ENCODE measurements at places on chromosomes 12 and 14.
A peak's percentile ranks its signal among the peaks of the same experiment; 100 is the strongest.

DNA sequence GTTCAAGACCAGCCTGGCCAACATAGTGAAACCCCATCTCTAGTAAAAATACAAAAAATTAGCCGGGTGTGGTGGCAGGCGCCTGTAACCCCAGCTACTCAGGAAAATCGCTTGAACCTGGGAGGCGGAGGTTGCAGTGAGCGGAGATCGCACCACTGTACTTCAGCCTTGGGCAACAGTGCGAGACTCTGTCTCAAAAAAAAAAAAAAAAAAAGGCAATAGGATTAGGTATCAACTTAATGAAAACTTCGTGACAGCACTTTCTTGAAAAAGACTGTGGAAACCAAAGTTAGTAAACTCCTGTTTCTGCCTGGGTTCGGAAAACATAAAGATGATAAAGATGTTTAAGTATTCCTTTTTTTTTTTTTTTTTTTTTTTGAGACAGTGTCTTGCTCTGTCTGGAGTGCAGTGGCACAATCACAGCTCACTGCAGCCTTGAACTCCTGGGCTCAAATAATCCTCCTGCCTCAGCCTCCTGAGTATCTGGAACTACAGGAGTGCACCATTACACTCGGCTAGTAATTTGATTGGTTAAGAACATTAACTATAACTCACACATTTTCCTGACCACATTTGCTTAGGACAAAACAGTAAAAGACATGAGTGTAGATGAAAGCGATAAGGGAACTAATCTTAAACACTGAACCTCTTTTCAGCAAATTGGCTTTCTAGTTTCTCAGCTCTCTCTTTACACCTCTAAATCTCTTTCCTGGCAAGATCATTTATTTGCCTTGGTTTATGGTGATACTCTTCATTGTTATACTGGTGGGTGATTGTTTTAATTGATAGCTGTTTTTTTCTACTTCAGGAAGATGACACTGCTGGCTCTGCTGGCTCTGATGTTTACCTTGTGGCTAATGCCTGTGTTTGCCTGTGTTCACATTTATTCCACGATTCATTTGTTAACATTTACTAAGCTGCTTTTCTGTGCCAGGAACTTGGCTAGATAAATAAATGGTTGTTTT lies 15.8 kb downstream of the HIF1A start:
- DNase-seq, result no peak

DNA sequence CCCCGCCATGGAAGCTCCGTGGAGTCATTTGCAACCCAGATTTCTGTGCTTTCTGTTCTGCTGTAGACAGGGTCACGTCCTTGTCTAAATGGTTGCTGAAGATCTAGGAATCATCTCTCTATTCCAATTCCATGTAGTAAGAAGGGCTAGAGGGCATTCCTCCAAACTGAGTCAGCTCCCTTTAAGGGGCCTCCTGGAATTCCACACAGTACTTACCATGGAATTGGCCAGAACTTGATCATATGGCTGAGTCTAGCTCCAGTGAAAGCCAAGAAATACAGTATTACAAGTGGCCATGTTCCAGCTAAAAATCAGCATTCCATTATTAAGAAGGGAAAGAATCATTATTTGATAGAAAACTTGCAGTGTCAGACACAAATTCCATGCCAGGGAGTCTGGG lies 171.9 kb downstream of the PRKCH start:
- DNase-seq, result no peak

GRCh38 chr14:68271913-68272391 lies 452.4 kb downstream of the RAD51B start:
- DNase-seq, result no peak

DNA sequence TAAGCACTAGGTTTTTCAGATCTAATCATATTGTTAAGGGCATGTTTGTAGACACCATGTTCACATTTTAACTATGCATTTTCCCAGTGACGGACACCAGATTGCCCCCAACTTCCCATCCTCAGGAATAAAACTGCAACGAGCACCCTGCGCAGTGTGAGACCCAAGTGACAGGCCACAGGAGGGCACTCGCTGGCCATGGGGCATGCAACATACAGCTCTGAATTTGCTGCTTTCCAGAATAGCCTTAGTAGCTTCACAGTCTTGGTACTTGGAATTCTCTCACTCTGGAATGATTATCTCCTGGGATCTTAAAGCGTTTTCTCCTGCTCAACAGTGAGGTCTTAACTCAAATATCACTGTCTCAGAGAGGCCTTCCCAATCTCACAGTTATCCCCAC lies 972 bp upstream of the DDX47 start:
- DNase-seq, result no peak

DNA sequence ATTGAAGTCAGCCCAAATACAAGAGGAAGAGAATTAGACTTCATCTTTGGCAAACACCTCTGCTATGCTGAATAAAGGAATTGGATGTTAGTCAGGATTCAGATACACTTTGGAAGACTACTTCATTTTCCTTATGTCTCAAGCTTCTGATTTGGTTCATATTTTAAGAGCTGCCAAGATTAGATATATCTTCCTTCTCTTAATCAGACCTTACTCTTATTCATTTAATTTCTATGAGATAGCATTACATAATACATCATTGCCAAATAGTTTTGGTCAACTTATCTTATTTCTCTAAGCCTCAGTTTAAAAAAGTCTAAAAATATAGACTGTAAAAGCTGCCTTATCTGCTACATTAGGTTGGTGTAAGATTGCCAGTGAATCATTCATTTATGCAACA lies 330.6 kb upstream of the NAV3 start:
- no peak for DNase-seq

DNA sequence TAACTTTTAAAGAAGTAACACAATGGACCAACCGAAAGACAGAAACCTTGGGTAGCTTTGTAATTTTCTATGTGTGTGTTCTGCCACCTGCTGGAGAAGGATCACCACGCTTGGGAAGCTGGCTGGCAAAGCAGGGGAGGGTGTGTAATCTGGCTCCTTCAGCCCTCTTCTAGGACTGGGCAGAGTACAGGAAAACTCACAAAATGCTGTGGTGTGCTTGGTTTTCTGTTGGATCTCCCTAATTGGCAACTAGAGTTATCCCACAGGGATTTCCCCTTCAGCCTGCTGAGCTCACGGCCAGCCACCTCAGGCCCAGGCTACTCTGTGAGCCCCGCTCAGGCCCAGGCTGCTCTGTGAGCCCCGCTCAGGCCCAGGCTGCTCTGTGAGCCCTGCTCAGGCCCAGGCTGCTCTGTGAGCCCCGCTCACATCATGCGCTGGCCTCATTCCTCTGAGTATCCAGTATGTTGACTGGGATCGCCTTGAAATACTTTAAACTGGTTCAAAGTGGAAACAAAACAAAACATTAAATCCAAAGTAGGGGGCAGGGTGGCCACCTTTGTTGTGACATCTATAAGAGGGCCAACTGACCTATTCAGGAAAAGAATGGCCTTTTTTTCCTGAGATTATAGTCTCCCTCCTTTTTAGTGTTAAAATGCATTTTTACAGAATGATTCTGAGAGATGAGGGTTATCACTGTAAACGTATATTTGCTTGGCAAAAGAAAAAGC lies 52.0 kb upstream of the RNU6-8 start:
- peak; percentile 19 for DNase-seq

GRCh38 chr14:100075681-100076080 lies 10.5 kb downstream of the EVL start:
- no peak for DNase-seq

DNA sequence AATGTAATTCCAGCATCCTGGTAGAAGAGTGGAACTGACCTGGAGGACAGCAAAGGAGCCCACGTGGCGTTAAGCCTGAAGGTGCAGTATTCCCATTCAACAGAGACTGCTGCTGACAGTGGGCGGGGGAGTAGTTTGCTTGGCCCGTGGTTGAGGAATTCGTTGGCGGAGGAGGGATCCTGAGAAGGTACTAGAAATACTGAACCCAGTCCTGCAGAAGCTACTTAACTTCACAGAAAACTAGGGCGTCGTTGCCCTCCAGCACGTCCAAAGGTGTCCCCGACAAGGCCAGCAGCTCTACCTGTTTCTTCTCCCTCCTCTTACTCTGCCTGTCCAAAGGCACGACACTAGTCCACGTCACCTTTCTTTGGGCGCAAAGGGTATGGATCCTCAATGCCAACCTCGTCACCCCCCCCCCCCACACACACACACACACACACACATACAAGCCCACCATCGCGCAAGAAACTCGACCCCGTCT lies 303 bp downstream of the PUS7L start:
- DNase-seq, result peak; percentile 3

DNA sequence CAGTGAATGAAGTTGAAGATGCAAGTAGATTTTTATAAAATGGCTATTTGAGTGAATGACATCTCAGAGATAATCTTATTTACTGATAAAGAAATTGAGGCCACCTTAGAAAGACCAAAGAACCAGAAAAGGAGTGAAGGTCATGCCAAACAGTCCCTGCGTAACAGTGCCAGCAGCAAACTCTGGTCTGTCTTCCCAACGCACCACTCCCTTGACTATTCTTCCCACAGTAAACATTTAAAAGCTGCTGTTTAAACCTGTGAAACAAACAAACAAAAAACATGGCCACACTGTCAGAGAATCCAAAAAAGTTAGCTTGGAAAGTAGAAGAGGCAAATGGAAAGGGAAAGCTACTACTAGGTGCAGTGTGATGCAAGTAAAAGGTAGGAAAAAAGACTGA lies 1.5 kb upstream of the PRPF39 start:
- no peak for DNase-seq

DNA sequence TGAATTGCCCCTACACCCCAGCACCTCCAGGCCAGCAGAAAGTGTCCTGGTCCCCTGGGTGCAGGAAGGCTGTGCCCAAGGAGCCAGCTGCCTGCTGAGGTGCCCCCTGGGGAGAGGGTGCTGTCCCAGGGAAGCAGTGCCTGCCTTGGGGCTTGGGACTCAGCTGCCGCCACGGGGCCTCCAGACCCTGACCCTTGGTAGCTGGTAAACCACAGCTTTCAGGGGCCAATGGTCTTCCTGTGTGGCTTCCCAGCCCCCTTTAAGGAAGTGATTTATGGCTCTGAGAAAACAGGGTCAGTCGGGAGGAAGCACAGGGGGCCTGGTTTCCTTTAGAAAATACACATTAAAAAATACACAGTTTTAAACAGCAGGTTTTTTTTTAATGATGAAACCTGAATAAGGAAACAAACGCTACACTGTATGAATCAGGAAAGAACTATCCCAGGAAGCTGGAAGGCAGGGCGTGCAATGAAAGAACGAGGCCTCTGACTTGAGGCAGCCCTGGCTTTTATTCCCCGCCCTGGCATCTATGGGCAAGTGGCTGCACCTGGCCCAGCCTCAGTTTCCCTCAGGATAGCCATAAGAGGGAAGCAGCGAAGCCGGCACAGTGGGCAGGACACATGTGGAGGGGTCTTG lies 40.6 kb upstream of the EML1 start:
- no peak for DNase-seq

DNA sequence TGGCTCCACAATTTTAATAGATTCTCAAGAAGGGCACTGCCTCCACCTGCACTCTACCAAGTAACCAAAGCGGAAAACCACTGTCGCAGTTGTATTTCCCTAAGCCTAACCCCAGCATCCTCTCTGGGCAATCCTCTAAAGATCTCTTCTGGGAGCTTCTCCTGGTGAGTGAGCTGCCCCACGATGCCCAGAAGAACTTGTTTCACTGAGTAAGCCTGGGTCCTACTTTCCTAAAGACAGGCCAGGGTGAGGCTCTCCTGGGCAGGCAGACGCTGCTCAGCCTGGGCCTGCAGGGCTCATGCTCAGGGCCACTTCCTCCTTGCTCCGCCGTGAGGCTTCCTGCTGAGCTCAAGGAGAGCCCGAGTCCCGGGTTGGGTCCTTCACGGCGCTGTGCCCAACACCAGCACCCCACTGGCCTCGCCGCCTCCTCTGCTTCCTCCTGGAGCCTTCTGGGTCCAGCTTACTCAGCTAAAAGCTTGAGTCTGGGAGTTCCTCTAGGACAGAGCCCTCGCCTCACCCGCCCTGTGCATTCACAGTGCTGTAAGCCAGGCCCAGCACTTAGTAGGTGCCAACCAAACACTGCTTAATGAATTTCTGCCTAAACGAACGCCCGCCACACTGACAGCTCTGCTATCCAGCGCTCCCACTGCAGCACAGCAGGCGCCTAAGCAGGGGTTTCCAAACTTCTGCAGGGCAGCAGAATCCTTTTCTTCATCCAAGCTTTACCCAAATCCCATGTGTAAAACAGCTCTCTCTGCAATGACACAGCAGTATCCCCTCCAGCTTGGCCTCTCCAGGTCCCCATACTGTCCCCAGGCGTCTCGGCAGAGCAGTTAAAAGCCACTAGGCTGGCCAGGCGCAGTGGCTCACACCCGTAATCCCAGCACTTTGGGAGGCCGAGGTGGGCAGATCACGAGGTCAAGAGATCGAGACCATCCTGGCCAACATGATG lies 5.7 kb downstream of the RAB35 start:
- no peak for DNase-seq

GRCh38 chr12:117863002-117863709 lies 105.6 kb downstream of the KSR2 start:
- DNase-seq, result no peak

DNA sequence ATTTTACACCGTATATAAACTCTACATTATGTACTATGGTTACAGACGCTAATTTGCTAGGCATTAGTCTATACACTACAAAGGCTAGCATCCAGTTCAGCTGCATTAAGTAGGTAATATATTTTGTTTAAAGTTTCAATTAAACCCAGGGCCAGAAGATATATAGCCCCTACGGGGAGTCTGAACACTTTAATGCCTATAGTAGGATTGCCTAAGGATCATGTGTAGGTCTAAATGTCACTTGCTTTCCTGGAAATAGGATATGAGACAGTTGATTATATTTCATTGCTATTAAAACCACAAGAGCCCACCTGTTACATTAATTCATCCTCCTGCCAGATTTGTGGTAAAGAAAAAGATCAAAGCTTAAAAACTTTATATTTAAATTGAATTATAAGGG lies 286.9 kb downstream of the TMTC2 start:
- DNase-seq, result no peak

DNA sequence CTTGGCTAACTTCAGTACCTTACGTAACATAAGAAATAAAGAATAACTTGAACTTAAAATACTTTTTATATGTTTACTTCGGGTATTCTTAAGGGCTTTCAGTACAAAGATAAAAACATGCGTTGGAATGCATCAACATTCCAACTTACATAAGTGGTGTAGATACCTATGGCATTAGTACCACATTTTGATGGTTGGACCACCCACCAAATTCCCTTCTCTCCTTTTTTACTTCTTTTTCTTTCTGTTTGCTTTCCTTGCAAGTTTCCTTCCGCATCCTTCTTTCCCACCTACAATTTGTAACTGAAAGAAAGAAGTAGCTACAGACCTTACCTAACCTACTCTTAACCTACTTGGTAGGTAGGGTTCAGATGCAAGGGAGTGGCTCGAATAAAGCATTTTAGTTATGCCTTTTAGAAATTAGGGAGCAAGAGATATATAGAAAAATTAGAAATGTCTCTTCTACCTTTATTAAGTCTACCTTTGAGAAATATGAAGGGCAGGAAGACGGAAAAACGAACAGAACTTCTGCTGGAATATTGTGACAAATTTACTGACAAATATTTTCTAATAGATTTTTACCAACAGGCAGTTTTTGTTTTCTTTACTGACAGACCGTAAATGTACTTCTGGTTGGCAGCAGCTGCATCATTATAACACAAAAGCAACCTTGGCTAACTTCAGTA lies 2.1 kb upstream of the ARHGAP5 start:
- DNase-seq, result no peak

- no peak for DNase-seq
These were observed 11.6 kb upstream of the CLEC4D start for GRCh38 chr12:8501720-8502119.
